Cortex of kidney (tissue), 1 donor: ENCODE measurements at places on chromosomes 12 and 14.

- no peak for DNase-seq
These were observed 23.1 kb downstream of the ADCY6 start for GRCh38 chr12:48765753-48766162.

GRCh38 chr12:71183846-71184245 lies 26.0 kb upstream of the TSPAN8 start:
- DNase-seq = no peak

GRCh38 chr12:109588461-109589239 lies 15.1 kb downstream of the MVK start:
- DNase-seq = no peak

- DNase-seq = no peak
These were observed 31.6 kb downstream of the WBP11 start for GRCh38 chr12:14771651-14772137.

- no peak for DNase-seq
These were observed 27.6 kb downstream of the LRFN5 start for GRCh38 chr14:41634286-41634685.

DNA sequence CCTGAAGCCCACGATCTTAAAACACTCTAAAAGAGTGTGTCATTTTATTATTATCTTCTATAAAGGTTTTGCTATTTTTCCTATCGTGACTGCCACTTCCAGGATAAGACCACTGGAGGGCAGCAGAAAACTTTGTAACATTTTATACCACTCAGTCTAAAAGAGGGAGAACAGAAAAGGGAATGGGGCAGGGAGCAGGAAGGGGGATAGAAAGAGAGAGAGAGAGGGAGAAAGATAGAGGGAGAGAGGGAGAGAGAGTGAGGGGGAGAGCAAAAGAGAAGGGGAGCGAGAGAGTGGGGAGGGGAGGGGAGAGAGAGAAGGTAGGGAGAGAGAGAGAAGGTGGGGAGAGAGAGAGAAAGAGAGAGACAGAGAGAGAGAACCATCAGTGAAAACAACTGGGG lies 2.0 kb upstream of the ART4 start:
- no peak for DNase-seq

DNA sequence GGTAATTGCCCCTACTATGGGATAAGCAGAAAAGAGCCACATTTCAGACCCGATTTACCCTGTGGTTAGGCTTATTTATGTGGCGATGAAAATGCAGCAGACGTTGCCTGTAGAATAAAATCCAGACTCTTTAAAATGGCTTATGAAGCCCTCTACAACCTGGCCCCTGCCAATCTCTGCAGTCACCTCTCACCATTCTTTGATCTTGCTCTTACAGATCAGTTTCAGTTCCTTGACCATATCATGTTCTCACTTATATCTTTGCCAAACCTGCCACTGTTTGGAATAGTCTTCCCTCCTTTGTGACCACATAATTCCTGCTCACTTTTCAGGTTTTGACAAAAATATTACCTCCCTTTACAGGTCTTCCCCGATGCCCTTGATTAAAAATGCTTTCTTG lies 264.3 kb upstream of the GARIN6 start:
- no peak for DNase-seq

DNA sequence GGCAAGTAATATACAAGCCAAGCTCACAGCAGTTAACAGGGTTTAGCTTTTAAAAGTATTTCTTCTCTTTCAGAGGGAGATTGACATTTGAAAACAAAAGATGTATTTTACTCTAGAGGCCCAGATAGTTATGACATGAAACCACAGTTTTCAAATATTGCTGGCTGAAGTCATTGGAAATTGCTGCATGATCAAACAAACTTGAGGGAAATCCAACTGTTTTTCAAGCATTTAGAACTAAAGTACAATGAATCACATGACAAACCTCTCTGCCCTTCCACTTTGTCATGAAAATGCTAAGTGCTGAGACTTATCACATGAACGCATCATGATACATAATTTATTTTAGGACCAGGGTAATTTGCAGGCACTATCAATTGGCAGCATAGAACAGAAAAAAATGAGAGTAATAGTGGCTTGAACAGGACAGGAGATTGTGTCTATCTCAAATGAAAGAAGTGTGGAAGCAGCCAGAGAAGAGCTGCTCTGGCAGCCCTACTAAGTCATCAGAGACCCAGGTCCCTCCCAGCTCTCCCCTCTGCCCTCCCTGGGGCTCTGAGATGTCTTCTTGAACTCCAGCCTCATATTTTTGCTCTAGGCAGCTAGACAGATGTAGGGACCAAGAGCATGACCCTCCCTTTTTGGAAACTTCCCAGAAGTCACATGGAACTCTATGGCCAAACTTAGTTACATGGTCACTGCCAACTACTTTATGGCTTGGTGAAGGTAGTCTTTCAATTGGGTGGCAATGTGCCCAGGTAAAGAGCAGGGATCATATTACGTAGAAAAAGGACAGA lies 90.1 kb upstream of the PELI2 start:
- no peak for DNase-seq

- no peak for DNase-seq
These were observed 137.0 kb upstream of the CDKN3 start for GRCh38 chr14:54259821-54260220.

- no peak for DNase-seq
These were observed 33.1 kb upstream of the MMP19 start for GRCh38 chr12:55875704-55876467.

DNA sequence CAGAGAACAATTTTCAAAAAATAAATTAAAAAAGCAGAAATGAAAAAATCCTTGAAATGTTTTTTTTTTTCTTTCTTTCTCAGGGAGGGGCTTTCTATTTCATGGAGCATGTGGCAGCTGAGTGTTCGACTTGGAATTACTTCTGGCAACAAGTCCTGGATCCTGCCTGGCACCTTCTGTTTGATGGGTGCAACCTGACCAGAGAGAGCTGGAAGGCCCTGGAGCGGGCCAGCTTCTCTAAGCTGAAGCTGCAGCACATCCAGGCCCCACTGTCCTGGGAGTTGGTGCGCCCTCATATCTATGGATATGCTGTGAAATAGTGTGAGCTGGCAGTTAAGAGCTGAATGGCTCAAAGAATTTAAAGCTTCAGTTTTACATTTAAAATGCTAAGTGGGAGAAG lies 22.5 kb upstream of the HIGD1C start:
- DNase-seq = no peak

- DNase-seq = no peak
These were observed 167.0 kb upstream of the ALG10B start for GRCh38 chr12:38149395-38150073.

- DNase-seq = no peak
These were observed 32.9 kb downstream of the ALKBH1 start for GRCh38 chr14:77674931-77675330.

DNA sequence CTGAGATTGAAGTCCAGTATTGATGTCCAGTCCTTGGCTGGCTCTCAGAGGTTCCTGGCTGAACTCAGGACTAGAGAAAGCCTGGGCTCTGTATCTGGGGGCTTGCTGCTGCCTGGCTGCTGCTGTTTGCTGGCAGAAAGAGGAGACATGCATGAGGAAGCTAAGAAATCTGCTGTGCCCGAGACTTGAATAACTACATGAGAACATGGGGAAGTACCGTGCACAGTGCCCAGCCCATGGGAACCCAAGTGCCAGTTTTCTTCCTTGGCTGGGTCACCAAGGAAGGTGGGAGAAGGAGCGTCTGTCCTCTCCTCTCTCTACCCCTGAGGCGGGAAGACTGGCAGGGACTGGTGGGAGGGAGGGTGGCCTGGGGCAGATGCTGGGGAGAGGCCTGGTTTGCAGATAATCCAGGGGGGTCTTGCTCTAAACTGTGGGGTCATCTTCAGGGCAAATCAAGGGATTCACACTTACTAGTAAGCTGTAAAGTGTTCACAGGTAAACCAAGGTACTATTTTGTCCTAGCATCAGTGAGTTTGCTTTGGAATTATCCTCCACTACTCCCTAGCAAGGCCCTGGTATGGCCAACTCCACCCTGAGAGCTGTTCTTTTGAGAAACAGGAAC lies 13.8 kb upstream of the ZFP36L1 start:
- no peak for DNase-seq

- no peak for DNase-seq
These were observed 21.8 kb downstream of the DHX37 start for GRCh38 chr12:124967016-124967739.

GRCh38 chr12:40393026-40393425 lies 168.2 kb downstream of the LRRK2 start:
- DNase-seq = no peak

DNA sequence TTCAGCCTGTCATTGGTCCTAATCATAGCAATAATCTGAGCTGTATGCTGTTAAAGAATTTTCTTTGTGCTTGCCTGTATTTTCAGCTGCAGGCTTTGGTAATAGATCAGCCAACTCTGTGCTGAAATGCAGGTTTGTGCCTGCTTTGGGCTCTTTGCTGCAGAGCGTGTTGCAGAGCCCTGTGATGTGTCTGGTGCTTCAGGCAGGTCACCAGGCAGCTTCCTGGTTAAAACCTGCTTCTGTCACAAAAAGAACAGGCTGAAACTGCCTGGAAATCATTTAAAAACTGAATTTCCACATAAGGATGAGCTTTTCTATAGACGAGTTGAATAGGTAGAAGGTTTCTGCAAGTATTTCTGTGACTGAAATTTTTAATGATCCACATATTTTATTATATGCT lies 3.1 kb downstream of the DIP2B start:
- no peak for DNase-seq

DNA sequence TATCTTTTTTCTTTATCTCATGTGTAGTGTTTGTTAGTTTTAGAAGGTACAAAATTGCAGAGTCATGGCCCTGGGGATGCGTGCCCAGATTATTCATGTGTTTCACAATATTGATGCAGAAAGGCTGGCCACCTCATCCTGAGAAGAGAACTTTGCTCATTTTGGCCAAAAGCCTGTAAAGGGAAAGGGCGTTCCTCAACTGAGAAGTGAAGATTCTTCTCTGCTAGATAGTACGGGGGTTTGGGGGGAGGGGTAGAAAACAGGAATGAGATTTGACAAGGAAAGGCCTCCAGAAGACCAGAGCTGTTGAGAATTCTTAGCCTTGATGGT lies 1.7 kb downstream of the MGST1 start:
- DNase-seq = no peak

GRCh38 chr12:93379326-93379980 lies 1.7 kb downstream of the NUDT4 start:
- no peak for DNase-seq

GRCh38 chr14:53048631-53049030 lies 97.8 kb upstream of the FERMT2 start:
- no peak for DNase-seq

DNA sequence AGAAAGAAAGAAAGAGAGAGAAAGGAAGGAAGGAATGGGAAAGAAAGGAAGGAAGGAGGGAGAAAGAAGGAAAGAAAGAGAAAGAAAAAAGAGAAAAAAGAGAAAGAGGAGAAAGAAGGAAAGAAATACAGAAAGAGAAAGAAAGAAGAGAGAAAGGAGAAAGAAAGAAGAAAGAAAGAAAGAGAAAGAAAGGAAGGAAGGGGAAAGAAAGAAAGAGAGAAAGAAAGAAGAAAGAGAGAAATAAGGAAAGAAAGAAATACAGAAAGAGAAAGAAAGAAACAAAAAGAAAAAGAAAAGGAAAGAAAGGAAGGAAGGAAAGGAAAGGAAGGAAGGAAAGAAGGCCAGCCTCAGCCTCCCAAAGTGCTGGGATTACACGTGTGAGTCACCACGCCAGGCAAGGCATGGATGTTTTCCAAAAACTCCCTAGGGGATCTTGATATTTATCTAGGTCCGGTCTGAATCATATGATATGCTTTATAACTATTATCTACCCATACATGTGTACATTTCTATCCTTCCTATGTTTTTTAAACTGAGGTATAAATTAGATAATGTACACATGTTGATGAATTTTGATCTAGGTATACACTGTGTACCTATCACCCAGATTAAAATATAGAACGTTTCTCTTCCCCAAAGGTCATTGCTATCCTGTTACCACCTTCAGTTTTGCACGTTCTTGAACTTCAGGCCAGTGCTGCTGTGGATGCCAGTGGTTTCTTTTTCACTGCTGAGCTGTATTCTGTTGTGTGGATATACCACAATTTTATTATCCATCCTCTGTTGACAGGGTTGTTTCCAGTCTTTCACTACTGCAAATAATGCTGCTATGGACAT lies 177.9 kb downstream of the RBM19 start:
- no peak for DNase-seq

DNA sequence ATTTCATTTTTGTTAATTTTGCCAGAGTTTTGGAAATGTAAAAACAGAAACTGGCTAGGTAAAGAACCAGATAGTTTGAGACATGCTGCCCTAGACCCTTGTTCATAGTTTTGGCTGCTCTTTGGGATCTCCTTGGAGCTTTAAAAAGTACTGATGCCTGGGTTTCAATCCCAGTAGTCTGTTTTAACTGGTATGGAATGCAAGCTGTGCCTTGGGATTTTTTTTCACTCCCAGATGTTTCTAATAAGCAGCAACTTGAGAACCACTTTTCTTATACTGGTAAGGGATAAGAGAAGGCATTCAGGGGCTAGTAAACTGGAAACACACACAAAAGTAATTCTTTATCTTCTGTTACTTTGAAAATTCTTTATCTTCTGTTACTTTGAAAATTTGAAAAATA lies 18.8 kb downstream of the SLC35F4 start:
- no peak for DNase-seq

GRCh38 chr12:32053881-32054624 lies 52.6 kb upstream of the BICD1 start:
- no peak for DNase-seq

- no peak for DNase-seq
These were observed at the start of gene NEUROD4 for GRCh38 chr12:55019784-55020183. Gene NEUROD4 (plus strand): TSS chr12:55019974. CDS start chr12:55026440, 6,466 bp downstream.

DNA sequence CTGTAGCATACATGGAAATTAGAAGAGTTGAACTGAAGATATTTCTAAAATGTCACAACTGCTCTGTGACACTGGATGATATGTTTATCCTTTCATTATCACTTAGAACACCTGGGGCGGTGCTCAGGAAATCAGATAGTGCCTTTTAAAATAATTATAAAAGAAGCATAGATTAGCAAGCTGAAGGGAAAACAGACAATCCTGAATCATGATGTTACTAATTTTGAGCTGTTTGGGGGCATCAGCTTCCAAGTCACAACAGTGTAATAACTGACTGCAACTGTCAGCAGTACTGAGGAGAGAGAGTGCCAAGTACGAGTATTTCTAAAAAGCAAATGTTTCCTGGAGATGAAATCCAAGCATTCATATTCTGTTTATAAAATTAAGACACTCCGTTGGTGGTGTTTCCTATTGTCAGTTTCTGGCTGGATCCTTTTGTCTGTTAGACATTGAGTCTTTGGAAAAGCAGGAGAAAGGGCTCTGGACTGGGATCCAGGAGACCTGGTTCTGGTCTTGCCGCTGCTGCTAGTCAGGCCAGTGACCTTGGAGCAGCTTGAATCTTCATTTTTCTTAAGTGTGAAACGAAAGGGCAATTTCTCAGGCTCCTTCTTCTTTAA lies 380.1 kb downstream of the EGLN3 start:
- DNase-seq = no peak

DNA sequence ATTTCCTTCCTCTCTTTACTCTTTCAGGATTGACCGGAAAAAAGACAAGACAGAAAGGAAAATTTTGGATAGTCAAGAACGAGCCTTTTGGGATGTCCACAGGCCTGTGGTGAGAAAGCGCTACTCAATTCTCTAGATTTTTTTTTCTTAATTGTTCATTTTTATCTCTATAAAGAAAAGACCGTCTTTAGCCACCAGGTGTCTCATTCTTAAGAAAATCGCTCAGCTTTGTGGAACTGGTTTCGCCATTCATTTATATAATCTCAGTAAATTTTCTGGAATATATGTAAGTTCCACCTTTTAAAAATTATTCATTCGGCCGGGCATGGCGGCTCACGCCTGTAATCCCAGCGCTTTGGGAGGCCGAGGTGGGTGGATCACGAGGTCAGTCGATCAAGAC lies 421.1 kb downstream of the DPF3 start:
- DNase-seq = no peak
